Occipital lobe (tissue), 3 donors: ENCODE measurements at places on chromosomes 13 and 19. TPM values are rescaled to one million over a fixed set of nuclear protein-coding genes. Genes with fewer than 3 reads are reported as not detected.

ECSIT gene
- total RNA-seq: 25.3 TPM

GRIK5 gene
- total RNA-seq: 20.0 TPM

LATS2 gene
- 2.2 TPM for total RNA-seq

SGCG gene
- 0.16 TPM for total RNA-seq

ZNF723 gene
- total RNA-seq: not detected

GRCh38 chr13:26920614-26921355 lies 160.2 kb upstream of the GPR12 start:
- DNase-seq: no peak

DNA sequence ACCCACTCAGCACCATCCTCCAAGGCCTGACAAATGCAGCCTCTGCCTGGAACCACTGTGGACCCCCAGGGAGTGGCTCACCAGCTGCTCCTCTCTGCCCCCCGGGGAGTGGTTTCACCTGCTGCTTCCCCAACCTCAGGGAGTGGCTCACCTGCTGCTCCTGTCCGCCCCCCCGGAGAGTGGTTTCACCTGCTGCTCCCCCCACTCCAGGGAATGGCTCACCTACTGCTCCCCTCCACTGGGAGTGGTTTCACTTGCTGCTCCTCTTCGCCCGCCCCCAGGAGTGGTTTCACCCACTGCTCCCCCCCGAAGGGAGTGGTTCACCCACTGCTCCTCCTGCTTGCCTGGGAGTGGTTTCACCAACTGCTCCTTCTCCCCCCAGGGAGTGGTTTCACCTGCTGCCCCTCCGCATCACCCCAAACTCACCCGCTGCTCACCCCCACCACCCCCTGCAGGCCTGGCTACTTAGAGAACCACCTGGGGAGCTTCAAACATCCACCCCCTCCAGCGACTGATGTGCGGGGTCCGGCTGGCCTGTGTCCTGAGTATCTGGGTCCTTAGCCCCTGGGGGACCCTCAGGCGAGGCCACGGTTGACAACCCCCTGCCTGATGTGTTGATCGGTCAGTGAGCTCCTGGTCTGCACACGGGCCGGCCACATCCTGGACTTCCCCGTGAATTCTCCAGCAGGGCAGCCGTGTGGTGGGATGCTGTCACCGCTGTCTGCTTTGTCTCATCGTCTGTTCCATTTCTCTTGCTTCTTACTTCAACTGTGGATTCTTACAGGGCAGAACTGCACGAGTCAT lies 14.6 kb upstream of the TMEM255B start:
- DNase-seq: no peak

DNA sequence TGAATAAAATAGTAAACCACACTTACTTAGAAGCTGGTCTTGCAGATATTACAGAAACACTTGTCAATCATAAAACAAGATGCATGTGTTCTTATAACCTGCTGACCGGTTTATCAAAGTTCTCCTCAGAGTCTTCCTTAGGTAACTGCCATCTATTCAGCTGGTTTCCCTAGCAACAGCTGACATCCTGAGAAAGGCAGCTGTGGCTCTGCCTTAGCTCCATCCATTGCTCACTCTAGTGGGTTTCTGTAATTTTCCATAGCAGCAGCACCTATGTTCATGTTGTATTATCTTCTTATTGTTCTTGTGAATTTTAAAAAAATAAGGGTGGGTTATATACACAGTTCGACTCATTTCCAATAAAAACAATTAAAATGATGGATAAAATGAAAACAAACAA lies 87.8 kb downstream of the RAP2A start:
- no peak for DNase-seq

DNA sequence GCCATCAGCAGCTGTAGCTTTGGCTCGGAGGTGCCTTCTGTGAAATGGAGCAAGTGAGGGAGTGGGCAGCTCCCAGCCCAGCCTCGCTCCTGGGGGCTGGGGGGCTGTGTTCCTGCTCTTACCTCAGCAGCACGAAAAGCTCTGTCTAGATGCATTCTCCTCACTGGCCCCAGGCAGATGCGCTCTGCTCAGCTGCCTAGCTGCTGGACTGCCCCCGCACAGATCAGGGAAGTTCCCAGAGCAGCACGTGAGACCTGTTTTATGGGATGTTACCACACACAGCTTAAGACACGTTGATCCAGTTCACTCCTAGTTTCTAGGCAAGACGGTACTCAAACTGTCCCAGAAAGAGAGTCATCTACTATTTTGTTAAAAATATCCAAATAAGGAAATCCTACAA lies 13.6 kb downstream of the LCP1 start:
- no peak for DNase-seq

GRCh38 chr19:23318143-23318542 lies 67.9 kb upstream of the ZNF724 start:
- no peak for DNase-seq

DNA sequence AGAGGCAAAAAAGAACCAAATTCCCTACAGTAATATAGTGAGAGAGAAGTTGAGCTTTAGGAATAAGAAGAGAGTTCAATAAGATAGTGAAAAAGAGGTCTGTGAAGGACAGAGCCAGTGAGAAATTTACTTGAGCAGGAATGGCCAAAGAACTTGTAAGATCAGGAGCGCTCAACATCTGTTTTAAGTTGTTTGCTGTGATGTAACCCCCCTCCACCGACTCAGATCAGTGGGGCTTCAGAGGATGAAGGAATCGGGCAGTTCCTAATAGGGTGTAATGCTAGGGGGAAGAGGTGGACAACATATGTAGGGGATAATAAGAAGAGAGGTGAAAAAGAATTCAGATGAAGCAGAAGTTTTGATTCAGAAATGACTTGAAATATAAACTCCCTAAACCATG lies 85.3 kb upstream of the FNDC3A start:
- DNase-seq: no peak

GRCh38 chr19:52345162-52345561 lies 9.1 kb downstream of the ZNF610 start:
- DNase-seq: no peak
